ENCODE measurements at places on chromosomes 2 and 18. TPM values are rescaled to one million over a fixed set of nuclear protein-coding genes. Genes with fewer than 3 reads are reported as not detected.

DNA sequence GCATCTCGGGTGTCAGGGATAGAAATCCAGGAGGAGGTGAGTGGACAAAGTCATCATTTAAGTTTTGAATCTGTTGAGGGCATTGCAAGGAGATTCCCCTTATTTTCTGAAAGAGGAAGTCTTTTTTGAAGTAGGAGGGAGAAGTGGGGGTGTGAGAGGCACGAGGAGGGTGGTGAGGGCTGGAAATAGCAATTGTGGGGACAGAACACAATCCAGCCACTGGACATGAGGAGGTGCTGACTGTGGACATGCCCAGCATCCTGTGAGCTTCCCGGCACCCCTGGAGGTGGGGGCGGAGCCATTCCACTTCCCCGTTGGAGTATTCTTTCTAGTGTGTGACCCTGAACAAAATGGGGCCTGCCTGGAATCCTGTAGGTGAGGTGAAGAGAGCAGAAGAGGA lies 310.7 kb upstream of the EPAS1 start:
- peak; percentile 49 for DNase-seq
- H3K27ac ChIP-seq: no peak overlapping the region
- H3K4me3 ChIP-seq: no peak overlapping the region

GRCh38 chr18:22221350-22221749 lies 52.0 kb downstream of the GATA6 start:
- H3K36me3 ChIP-seq: no peaks in the 10 kb centered on the region
- H3K4me1 ChIP-seq: no peaks in the 10 kb centered on the region
- H3K4me3 ChIP-seq: no peak overlapping the region
- no peaks in the 10 kb centered on the region for H3K27me3 ChIP-seq
- no peak overlapping the region for H3K27ac ChIP-seq
- no peak for DNase-seq

GRCh38 chr2:158178646-158179045 lies 77.0 kb downstream of the UPP2 start:
- no peaks in the 10 kb centered on the region for H3K36me3 ChIP-seq
- no peaks in the 10 kb centered on the region for H3K4me1 ChIP-seq
- no peak overlapping the region for H3K4me3 ChIP-seq
- DNase-seq: no peak

Gene C2orf15
- total RNA-seq: 0.44 TPM

Gene KLF7
- total RNA-seq: 42.3 TPM

Measured in tibial nerve (tissue), 4 donors.